ENCODE measurements at places on chromosomes 5 and 9.

- no peak for DNase-seq
Observed at GRCh38 chr9:133545494-133546286, 11.2 kb downstream of the ADAMTSL2 start.

- DNase-seq, result no peak
Observed at GRCh38 chr5:170738840-170739239, 44.7 kb upstream of the GABRP start.

GRCh38 chr9:2018764-2019558 is 3.8 kb downstream of the SMARCA2 start:
- DNase-seq, result no peak

DNA sequence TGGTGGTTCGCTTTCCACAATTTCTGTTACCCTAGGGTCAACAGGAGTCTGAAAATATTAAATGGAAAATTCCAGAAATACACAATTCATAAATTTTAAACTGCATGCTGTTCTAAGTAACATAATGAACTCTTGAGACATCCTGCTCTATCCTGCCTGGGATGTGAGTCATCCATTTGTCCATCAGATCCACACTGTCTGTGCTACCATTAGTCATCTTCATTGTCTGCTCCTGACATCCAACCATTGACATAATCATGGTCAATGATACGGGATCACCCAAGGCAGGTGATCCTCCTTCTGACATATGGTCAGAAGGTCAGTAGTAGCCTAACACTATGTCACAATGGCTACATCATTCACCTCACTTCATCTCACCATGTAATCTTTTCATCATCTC is 276.7 kb upstream of the KIF2A start:
- DNase-seq, result no peak
